ENCODE measurements at places on chromosomes 7 and 10. TPM values are rescaled to one million over a fixed set of nuclear protein-coding genes. Genes with fewer than 3 reads are reported as not detected.

Gene CPXM2
- total RNA-seq = not detected

DNA sequence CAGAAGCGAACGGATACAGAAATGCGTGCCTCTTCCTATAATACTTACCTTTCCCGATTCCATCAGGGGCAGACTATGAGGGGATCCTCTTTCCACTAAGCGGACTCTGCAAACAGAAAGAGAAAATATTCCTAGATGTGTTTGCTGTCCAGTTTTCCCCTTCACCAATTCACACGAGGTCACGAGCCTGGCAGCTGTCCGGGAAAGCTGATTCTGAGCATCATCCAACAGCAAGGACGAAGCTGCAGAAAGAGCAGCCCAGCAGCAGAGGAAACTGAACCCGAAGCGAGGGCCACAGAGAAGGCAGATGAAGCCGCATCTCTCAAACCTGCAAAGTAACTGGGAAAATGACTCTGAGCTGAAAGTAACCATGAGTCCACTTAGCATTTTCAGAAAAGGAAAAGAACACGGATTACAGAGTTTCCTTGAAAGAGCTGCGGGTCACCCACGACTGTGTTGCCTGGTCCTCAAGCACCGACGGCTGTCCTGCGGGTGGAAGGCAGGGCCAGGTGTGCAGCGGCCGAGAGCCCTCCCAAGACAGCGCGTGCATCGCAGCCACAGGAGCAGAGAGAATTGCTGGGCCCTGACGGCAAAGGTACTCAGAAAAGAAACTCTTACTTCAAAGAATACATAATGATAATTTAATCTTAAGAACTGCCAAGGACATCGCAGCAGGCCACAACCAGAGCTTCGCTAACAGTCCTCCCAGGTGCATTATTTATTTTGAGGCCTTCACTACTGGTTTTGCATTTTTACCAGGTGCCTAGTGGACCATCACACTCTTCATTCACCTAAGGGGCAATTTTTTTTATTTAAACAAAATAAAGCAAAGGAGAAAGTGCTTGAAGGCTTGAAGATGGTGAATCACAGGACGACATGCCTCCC, 153.3 kb downstream of the ZMYND11 start:
- H3K4me1 ChIP-seq = peaks cover 6% of the 10 kb centered on the region
- no peaks in the 10 kb centered on the region for H3K27me3 ChIP-seq
- no peak overlapping the region for H3K27ac ChIP-seq
- ATAC-seq = no peak
- no peak overlapping the region for H3K4me3 ChIP-seq
- no peaks in the 10 kb centered on the region for H3K36me3 ChIP-seq

Gene GLI3
- total RNA-seq = 0.74 TPM

- no peak overlapping the region for H3K4me3 ChIP-seq
- H3K4me1 ChIP-seq = peaks cover 10% of the 10 kb centered on the region
- H3K36me3 ChIP-seq = no peaks in the 10 kb centered on the region
- H3K27me3 ChIP-seq = peaks cover 5% of the 10 kb centered on the region
- no peak for ATAC-seq
- no peak overlapping the region for H3K27ac ChIP-seq
These were observed 2.4 kb downstream of the SORBS1 start for GRCh38 chr10:95558593-95559320.

Gene ENO4
- total RNA-seq = not detected

GRCh38 chr7:78968951-78969350, 484.5 kb downstream of the MAGI2 start:
- H3K4me1 ChIP-seq = no peaks in the 10 kb centered on the region
- no peaks in the 10 kb centered on the region for H3K36me3 ChIP-seq
- H3K4me3 ChIP-seq = no peak overlapping the region
- no peaks in the 10 kb centered on the region for H3K27me3 ChIP-seq
- H3K27ac ChIP-seq = no peak overlapping the region

GRCh38 chr7:49523870-49524269, 249.6 kb upstream of the VWC2 start:
- no peaks in the 10 kb centered on the region for H3K4me1 ChIP-seq
- H3K27me3 ChIP-seq = no peaks in the 10 kb centered on the region
- ATAC-seq = no peak

DNA sequence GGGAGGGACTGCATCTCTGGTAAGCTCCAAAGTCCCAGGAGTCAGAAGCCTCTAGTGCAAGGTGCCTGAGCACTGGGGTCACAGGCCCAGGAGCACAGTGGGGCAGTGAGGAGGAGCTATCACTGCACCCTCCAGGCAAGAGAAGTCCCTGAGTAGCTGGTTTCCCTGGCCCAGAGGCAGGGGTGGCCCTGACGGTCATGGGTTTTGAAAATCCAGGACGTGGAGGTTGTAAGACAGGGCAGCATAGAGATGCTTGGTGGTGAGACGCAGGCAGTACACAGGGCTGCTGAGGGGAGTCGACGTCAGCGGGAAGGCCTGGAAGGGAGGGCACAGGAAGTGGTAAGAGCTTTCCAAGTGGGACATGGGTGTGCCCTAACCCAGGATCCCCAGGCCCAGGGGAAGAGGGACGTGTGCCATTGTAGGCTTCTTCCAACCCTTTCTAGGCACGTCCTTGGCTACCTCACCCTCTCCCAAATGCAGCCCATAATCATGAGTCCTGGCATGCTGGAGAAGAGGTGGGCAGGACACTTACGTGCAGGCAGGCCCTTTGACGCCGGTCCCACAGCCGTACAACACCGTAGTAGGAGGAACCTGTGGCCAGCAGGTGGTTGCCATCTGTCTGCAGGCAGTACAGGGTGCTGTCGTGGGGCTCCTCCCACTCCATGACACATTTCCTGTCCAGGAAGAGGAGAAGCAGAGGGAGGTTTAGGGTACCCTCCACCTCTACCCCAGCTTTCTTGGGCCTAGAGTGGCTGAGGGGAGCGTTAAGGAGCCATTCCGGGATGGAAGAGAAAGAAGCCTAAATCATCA, 23.2 kb downstream of the DPCD start:
- peak overlapping the region; percentile 80 for H3K27ac ChIP-seq
- H3K27me3 ChIP-seq = no peaks in the 10 kb centered on the region
- H3K4me1 ChIP-seq = no peaks in the 10 kb centered on the region
- H3K4me3 ChIP-seq = no peak overlapping the region

DNA sequence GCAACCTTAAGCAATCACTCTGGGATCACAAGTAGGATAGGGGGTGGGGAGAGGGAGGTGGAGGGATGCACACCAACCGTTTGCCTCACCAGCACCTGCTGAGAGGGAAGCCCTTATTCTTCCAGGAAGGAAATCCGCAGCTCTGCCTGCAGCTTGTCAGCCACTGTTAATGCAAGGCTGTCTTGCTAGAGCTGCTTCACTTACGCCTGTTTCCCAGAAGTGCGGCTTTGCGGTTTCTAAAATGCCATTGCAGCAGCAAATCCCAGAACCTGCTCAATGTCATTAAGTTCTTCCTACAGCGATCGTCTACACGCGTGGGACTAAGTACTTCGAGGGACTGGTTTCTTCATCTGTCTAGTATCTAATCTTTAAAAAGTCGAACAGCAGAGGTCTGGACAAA, 191.1 kb downstream of the ZMYND11 start:
- H3K27ac ChIP-seq = no peak overlapping the region
- ATAC-seq = no peak
- H3K27me3 ChIP-seq = no peaks in the 10 kb centered on the region
- no peaks in the 10 kb centered on the region for H3K36me3 ChIP-seq

DNA sequence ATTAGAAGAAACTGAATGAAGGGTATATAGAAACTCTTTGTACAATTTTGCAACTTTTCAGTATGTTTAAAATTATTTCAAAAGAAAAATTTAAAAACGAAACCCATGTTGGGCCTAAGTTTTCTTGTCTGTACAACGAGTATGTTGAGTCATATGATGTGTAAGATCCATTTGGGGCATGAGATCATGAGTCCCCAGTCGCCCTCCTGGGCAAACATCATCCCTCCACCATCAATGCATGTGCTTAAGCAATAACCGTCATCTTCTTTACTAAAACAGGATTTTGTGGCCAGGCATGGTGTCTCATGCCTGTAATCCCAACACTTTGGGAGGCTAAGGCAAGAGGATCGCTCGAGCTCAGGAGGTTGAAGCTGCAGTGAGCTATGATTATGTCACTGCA, 54.2 kb upstream of the CDCA7L start:
- no peaks in the 10 kb centered on the region for H3K36me3 ChIP-seq
- no peaks in the 10 kb centered on the region for H3K4me1 ChIP-seq
- ATAC-seq = no peak
- H3K4me3 ChIP-seq = no peak overlapping the region
- no peak overlapping the region for H3K27ac ChIP-seq

Gene SLC18A3
- total RNA-seq = not detected

DNA sequence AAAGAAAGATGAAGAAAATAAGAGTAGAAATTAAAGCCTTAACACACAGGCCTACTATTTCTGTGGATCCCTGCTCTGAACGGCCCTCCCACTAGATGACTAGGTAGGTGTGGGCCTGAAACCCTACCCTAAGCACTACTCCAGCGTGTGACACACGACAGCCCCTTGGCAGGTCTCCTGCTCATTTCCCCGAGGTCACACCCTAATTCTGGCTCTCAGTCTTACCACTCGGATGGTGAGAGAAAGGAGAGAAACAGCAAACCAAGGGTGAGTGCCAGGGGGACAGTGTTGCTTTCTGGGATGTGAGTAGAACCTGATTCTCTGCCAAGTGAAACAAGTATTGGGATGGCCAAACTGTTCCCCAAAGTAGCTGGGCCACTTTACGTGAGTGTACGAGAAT, 12.1 kb downstream of the GALNTL5 start:
- no peaks in the 10 kb centered on the region for H3K4me1 ChIP-seq
- H3K4me3 ChIP-seq = no peak overlapping the region
- no peak overlapping the region for H3K27ac ChIP-seq
- no peaks in the 10 kb centered on the region for H3K36me3 ChIP-seq
- peaks cover 12% of the 10 kb centered on the region for H3K27me3 ChIP-seq

DNA sequence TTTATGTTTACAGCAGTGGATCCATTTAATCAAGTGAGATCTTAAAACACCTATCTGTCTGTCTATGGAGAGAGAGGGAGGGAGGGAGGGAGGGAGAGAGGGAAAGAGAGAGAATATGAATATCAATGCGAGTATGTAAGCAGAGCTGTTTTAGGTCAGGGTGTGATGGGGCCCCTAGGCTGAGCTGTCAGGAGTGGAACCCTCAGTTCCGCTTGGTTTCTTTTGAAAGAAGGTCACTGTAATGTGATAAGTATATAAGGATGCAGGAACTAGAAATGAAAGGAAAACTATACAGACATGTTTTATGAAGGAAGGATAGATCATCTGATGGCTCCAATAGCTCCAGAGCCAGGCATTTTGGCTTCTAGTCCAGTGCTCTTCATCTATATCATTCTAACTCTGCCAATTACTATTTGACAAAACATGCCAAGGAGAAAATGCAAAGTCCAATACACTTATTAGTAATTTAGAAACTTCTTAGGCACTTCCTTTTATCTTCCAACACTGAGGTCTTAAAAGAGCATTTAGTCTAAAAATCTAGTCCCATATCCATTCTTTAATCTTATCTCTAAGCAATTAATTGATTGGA, 70.3 kb downstream of the NRCAM start:
- no peaks in the 10 kb centered on the region for H3K4me1 ChIP-seq
- no peaks in the 10 kb centered on the region for H3K36me3 ChIP-seq
- H3K27ac ChIP-seq = no peak overlapping the region
- no peak for ATAC-seq
- H3K27me3 ChIP-seq = peaks cover 6% of the 10 kb centered on the region
- H3K4me3 ChIP-seq = no peak overlapping the region

GRCh38 chr10:7186387-7187018, 224.3 kb downstream of the SFMBT2 start:
- peak; percentile 74 for ATAC-seq
- peaks cover 80% of the 10 kb centered on the region for H3K36me3 ChIP-seq
- H3K4me3 ChIP-seq = no peak overlapping the region
- no peak overlapping the region for H3K27ac ChIP-seq
- H3K27me3 ChIP-seq = no peaks in the 10 kb centered on the region

Gene SLC29A4
- 1.5 TPM for total RNA-seq

GRCh38 chr7:101884671-101885596, 67.5 kb downstream of the CUX1 start:
- no peaks in the 10 kb centered on the region for H3K36me3 ChIP-seq
- peak overlapping the region; percentile 35 for H3K4me3 ChIP-seq
- no peaks in the 10 kb centered on the region for H3K27me3 ChIP-seq
- peak; percentile 38 for ATAC-seq
- peak overlapping the region; percentile 72 for H3K27ac ChIP-seq
- H3K4me1 ChIP-seq = peaks cover 12% of the 10 kb centered on the region

Gene ANKRD30A
- total RNA-seq = not detected

Gene PHTF2
- total RNA-seq = 66.1 TPM

DNA sequence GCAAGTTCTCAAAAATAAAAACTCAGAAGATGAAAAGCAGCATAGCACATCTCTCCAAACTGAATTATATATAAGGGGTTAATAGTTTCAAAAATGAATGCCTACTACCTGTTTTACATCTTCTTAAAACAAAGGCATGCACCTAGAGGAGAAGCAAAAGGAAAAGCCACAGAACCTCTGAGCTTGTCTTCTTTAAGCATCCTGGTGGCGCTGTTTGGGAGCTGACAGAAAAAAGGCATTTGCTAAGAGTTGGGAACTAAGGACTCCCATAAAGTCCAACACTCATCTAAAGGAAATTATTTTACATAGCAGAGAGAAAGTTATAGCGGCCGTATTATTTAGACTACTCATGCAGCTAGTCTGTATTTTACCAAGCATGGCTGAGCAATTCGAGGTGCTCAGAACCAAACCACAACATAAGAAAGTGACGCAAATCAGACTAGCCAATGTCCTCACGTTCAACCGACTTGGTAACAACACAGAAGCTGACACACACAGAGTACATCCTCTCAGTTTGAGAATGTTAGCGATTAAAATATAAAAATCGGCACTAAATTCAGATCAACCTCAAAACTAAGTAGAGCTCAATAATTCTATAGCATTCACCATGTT, 38.8 kb downstream of the PTN start:
- ATAC-seq = no peak
- H3K27ac ChIP-seq = no peak overlapping the region
- H3K4me1 ChIP-seq = no peaks in the 10 kb centered on the region
- H3K4me3 ChIP-seq = no peak overlapping the region
- no peaks in the 10 kb centered on the region for H3K36me3 ChIP-seq

Gene SLC26A3
- total RNA-seq = not detected

DNA sequence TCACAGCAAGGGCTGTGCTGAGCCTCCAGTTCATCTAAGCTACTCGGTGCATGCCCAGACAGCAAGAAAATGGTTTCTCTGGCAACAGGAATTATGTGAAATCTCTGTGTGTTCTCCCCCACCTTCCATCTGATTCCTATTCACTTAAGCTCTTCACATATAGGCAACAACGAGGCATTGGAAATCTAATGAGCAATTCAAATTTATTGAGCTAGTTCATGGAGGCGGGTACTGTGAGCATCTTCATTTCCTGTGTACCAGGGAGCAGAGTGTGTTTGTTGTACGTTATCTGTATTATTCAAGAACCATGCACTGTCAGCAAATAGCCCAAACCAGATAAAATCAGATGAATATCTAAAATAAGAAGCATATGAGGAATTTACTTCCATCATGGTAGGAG, 739.1 kb downstream of the MAGI2 start:
- no peaks in the 10 kb centered on the region for H3K27me3 ChIP-seq
- no peaks in the 10 kb centered on the region for H3K36me3 ChIP-seq
- no peak overlapping the region for H3K27ac ChIP-seq
- H3K4me1 ChIP-seq = no peaks in the 10 kb centered on the region
- H3K4me3 ChIP-seq = no peak overlapping the region
- ATAC-seq = no peak

Measured in activated T-helper 17 cell treated with anti-CD3 and anti-CD28 coated beads, Interleukin-2, amount 50 U/mL, for 72 hours (primary cell).